ENCODE measurements at places on chromosomes 11 and 22.

- DNase-seq, result no peak
Measured at GRCh38 chr22:31124811-31125465, 2.2 kb downstream of the INPP5J start.

- DNase-seq, result no peak
Measured at GRCh38 chr22:43153899-43154298, 2.5 kb downstream of the TSPO start.

DNA sequence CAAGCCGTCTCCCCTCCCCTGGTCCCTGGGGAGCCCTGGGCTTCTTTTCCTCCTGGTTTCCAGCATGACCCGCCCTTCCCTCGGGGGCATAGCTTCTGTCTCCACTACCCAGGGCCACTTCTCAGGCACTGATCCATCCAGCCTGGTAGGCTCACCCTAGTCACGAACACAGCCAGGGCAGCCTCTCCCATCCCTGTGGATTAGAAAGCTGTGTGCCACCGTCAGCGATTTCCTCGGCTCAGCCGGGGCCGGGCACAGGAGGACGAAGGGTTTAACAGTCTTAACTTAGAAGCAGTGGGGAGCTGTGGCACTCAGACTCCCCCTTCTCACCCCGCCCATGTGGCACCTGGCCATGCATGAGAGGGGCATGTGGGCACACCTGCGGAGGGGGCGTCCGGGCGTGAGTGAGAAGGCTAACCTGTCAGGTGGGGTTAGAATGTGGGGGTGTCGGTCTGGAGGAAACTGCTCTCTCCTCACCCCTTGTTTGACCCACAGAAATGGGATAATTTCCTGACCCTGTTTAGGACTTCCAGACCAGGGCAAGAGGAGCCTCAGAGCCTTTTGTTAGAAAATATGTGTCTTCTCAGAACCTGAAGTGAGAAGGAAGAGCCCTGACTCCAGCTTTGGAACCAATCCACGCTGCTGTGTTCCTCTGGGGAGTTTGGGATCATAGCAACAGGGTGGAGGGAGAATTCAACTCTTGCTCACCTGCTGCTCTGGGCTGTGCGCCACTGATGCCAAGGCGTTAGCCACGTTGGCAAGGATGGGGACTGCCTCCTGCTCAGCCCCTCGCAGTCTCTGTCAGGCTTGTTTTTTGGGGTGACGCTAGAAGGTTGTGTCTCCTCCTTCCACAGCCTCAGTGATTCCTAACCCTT, 14.6 kb downstream of the GLB1L2 start:
- no peak for DNase-seq

- DNase-seq, result no peak
Measured at GRCh38 chr22:31179345-31179744, 19.4 kb downstream of the RNF185 start.

DNA sequence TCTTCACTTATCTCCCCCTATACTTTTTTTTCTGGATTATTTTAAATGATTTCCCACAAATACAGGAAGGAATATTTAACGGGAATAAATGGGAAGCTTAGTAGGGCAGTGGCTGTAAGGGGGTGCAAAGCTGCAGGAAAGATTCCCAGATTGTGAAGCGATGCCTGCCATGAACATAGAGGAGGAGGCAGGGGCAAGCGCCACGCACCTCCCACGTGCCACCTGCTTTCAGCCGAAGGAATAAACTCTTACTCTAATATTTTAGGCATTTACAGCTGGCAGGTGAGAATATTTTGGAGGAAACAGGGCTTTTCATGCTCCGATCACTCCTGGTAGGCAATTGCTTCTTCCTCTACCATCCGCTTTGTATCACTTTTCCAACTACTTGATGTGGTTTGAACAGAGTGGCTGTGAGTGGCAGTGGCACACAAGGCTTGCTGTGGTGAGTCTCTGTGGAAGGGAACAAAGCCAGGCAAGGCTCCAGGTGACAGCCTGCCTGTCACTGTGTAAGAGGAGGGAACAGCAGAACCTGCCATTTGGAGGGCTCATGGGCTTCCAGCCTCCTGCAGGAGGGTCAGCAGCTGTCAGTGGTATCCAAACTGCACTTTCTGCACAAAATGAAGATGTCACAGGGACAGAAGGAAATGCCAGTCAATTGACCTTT, 54.5 kb upstream of the PLET1 start:
- peak; percentile 68 for DNase-seq

- no peak for DNase-seq
Measured at GRCh38 chr22:29204455-29205183, 1.1 kb upstream of the EMID1 start.

- DNase-seq, result no peak
Measured at GRCh38 chr11:74550991-74551753, 41.2 kb upstream of the POLD3 start.

DNA sequence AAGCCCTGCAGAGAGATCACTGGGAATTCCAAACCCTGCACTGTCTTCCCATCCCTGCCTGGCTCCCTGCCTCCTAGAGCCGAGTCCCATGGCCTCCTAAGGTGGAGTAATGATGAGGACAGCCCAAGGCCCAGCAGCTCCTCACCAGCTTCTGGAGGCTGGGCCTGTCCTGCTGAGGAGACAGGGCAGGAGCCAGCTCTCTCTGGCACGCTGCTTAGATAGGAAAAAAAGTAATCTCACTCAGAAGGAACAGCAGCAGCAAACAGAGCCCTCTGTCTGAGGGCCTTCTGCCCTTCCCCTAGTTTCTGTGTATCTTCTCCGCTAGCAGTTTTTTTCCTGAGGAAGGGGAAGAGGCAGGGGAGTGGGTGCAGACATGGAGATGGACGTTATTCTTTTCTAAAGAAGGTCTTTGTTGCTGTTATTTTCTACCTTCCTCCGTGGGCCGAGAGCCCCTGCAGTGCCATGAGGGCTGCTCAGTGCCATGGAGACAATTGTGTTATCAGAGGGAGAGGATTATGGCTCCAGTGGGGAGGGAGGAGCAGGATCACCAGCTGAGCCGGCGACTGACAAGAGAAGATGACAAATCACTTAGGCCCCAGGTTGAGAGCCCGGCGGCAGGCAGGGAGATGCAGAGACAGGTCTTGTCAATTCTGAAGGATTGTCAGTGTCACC, 315.3 kb downstream of the BUD13 start:
- no peak for DNase-seq

GRCh38 chr11:44282620-44283019, 27.3 kb downstream of the ALX4 start:
- DNase-seq, result no peak

GRCh38 chr22:37282385-37282677, at the start of gene CYTH4:
CYTH4 (plus strand) TSS chr22:37282508; CDS start chr22:37282570, 62 bp downstream.
- DNase-seq, result peak; percentile 58

DNA sequence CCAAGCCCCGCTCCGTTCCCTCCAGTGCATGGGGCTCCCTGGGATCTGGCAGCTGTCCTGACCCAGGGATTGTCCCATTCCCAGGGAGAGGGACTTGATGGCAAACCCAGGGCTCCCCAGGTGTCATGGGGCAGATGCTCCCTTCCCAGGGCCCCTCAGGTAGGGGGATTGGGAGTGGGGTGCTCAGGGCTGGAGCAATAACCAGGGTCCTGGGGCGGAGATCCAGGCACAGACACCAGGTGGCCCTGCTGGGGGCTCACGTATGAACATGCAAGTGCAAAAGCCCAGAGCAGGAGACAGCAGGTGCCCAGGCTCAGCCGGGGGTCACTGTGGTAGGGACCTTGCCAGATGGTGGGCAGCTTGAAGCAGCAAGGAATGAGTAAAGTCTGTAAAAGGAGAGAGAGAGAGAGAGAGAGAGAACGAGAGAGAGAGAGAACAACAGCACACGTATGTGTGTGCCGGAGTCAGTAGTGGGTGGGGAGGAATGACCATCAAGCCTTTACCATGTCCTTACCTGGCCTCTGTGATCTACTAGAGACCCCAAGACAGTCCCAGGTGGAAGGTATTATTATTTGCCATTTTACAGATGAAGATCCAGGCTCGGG, 19.3 kb upstream of the MPPED1 start:
- no peak for DNase-seq

DNA sequence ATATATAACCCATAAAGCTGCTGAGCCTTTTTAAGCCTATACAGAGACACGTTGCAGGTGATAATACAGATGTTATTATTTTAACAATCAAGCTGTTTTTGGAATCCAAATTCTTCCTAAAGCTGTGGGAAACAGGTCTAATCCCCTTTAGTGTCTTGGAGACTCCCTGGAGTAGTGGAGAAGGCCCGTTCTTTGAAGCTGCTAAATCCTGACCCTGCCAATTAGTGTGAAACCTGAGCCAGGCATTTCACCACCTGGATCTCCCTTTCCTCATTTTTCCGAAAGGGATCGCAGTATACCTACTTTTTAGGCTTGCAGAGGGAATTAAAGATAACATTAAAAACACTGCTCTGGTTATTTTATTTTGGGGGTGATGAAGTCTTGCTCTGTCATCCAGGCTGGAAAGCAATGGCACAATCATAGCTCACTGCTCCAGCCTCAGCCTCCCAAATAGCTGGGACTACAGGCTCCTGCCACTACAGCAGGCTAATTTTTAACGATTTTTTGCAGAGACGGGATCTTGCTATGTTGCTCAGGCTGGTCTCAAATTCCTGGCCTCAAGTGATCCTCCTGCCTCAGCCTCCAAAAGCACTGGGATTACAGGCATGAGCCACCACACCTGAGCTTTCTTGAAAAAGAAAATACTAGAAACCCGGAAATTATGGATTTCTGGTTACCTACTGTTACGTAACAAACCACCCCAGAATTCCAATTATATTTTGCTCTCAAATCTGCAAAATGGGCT, 1.7 kb upstream of the EIF4ENIF1 start:
- no peak for DNase-seq

- DNase-seq, result no peak
Measured at GRCh38 chr22:25883482-25884033, 141.6 kb downstream of the MYO18B start.

- peak; percentile 40 for DNase-seq
Measured at GRCh38 chr11:130180491-130180890, 20.9 kb downstream of the ST14 start.

DNA sequence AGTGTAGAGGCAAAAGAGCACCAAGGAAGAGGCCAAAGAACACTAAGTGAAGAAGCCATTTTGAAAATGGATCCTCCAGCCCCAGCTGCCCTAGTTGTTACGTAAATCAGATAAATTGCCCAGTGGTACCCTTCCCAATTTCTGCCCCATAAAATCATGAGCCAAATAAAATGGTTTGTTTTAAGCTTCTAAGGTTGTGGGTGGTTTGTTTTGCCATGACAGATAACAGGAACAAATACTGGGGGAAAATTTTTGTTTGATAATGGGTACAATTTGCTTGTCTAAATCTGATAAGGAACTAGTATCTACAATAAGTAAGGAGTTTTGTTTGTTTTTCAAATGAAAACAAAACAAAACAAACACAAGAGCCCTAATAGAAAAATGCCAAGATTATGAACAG, 30.6 kb upstream of the HSD17B12 start:
- DNase-seq, result no peak

GRCh38 chr22:27697888-27698287, 103.7 kb downstream of the MN1 start:
- DNase-seq, result no peak

DNA sequence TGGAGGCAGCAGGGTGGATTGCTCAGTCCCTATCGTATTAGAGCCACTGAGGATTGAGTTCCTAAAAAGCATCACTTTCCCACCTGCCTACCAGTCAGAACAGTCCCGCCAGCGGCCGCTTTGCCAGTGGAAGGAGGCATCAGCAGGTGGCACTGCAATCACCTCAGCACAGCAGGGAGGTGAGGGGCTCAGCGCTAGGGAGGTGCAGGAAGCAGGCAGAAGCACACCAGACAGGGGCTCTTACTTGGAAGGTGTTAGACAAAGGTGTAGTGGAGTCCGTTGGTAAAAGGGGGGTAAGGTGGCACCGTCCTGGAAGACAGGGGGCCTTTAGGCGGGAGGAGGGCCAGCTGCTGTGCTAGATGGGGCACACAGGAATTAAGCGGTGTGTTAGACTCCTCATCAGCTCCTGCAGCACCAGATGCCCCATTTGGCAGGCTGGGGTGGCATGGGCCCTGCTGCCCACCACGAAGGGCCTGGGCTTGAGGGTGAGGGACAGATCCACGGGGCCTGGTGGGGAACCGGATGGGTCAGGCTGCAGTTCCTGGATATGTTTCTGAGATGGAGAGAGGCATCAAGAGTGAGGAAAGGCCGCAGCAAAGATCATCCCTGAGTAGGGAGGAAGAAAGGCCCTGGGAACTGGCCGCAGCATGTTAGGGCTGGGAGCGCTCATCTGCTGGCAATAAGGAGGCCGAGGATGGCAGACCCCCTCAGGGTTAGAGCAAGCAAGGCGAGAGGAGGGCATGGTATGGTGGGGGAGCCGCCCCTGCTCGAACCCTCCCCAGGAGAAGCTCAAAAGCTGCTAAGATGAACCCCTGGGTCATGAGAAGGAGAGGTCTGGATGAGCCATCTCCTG, 42.5 kb downstream of the C11orf58 start:
- DNase-seq, result no peak

DNA sequence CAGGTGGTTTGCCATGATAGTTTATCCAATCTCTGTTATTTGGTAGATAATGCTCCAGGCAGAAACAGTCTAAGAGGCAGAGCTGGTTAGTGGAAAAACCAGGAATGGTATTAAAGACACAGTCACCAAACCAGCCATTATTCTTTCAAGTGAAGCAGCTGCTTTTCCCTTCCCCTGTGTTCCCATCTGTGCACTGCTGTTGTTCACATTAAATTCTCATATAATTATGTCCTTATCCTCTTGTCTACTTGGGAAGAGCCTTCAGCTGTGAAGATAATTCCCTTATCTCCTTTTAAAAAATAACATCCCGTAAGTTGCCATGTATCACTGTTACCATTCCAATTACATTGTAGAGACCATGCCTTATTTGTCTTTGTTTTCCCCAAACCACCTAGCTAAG, 5.2 kb upstream of the TBCEL start:
- DNase-seq, result no peak

DNA sequence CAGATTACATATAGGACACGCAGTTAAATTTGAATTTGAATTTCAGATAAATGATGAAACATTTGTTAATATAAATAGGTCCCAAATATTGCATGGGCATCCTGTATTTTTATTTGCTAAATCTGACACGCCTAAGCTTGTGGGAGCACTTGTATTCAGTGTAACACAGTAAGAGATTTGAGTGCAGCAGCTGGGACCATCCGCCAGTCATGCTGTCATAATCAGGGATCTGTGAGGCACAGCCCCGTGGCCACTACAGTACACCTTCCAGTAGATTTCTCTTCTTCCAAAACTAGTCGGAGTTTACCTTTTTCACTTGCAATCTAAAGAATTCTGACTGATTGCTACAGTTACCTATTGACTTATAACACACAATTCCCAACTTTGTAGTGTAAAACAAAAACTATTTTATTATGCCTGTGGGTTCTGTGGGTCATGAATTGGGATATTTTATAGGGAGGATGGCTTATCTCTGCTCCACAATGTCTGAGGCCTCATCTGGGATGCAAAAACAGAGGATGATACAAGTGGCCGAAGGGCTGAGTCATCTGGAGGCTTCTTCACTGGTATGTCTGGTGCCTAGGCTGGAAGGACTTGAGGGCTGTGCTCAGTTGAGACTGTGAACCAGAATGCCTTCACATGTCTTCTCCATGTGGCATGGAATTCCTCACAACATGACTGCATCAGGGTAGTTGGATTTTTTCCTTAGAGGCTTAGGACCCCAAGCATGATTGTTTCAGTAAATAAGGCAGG, 74.1 kb downstream of the PRSS23 start:
- DNase-seq, result no peak

DNA sequence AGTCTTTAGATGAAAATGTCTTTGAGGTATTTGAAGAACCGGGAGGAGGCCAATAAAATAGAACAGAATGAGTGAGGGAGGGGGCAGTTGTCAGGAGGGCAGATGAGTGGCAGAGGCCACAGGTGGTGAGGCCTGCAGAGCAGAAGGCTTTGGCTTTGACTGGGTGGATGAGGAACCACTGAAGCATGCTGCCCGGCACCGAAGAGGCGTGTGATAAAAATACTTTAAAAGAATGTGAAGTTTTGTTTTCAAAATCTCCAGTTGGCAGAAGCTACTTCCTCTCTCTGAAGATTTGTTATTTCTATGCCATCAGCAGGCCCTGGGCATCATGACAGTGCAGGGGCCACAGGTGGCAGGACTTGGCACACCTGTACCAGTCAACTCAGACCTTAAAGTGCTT, 6.3 kb downstream of the MS4A12 start:
- peak; percentile 37 for DNase-seq

Measured in Ammon's horn (tissue), 1 donor.